ENCODE measurements at places on chromosomes 7 and 10.

DNA sequence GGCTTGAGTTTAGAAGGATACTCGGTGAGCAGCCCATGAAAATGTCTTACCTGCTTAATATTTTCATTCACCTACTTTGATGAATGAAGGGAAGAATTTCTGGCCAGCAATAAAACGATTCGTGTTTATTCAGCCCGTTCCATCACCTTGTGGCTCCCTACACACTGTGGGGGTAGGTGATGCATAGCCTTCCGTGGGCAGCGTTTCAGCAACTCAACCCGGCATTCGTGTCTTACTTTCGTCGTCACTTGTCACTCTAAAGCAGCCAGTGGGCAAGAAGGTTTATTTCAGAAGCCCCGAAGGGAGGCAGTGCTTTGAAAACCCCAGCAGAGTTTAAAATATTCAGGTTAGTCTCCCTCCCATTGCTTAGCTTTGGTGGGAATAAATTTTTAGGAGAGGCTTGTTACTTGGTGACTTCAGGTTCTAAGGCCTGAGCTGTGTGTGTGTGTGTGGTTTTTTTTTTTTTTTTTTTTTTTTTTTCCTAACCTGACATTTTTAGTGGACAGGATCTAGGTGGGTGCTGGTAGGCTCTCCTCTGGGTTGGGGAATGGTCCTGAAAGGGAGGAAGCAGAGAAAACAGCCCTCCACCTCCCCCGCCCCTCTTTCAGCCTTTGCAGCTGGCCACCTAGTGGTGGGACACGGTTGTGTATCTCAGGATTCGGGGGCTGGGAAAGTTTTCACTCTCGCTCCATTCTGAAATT lies 1.8 kb downstream of the GRK5 start:
- no peaks in the 10 kb centered on the region for H3K27me3 ChIP-seq
- H3K4me1 ChIP-seq, result peaks cover 67% of the 10 kb centered on the region
- peak overlapping the region; percentile 91 for H3K27ac ChIP-seq

- H3K27me3 ChIP-seq, result no peaks in the 10 kb centered on the region
- H3K4me1 ChIP-seq, result no peaks in the 10 kb centered on the region
- no peak for DNase-seq
- H3K27ac ChIP-seq, result no peak overlapping the region
- no peak overlapping the region for H3K4me3 ChIP-seq
Measured at GRCh38 chr10:51675088-51675487, 24.3 kb downstream of the CSTF2T start.

GRCh38 chr7:78101076-78101475 lies 302.5 kb downstream of the PHTF2 start:
- H3K27ac ChIP-seq, result no peak overlapping the region
- H3K4me3 ChIP-seq, result no peak overlapping the region
- H3K27me3 ChIP-seq, result no peaks in the 10 kb centered on the region
- no peaks in the 10 kb centered on the region for H3K36me3 ChIP-seq
- no peaks in the 10 kb centered on the region for H3K4me1 ChIP-seq
- no peak for DNase-seq

DNA sequence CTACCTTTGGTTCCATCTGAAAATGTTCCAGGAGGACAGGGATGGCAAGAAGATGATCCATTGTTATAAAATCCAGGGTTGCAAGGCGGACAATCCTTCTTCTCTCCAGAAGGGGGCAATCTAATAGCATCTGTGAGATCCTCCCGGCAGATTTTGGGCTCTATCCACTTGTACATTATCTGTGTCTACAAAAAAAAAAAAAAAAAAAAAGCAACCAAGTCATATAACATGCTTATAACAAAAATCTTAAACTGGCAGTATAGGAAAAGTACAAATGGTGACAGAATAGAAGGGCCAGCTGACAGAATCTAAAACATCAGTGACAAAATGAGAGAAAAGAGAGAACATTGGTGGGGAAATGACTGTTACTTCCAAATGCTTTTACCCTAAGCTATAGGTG lies 132.7 kb downstream of the ELAPOR2 start:
- no peaks in the 10 kb centered on the region for H3K4me1 ChIP-seq
- H3K4me3 ChIP-seq, result no peak overlapping the region
- H3K36me3 ChIP-seq, result no peaks in the 10 kb centered on the region
- peak; percentile 37 for DNase-seq
- H3K27me3 ChIP-seq, result peaks cover 4% of the 10 kb centered on the region
- no peak overlapping the region for H3K27ac ChIP-seq

GRCh38 chr10:69866246-69866687 lies 64.6 kb downstream of the COL13A1 start:
- DNase-seq, result no peak
- peaks cover 15% of the 10 kb centered on the region for H3K4me1 ChIP-seq
- H3K4me3 ChIP-seq, result no peak overlapping the region
- H3K27me3 ChIP-seq, result peaks cover 32% of the 10 kb centered on the region

DNA sequence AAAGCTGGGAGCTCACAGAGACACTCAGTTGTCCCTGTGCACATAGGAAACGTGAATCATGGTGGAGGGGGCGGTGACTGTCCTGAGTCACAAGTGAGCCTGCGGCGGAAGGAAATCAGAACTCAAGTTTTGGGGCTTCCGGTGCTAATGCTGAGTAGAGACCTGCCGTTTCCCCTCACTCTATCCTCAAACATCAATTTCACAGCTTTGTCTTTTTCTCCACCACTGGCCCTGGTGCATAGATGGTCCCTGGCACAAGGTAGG lies 21.9 kb downstream of the ADCYAP1R1 start:
- peaks cover 14% of the 10 kb centered on the region for H3K27me3 ChIP-seq
- H3K27ac ChIP-seq, result no peak overlapping the region
- H3K36me3 ChIP-seq, result no peaks in the 10 kb centered on the region
- DNase-seq, result no peak

DNA sequence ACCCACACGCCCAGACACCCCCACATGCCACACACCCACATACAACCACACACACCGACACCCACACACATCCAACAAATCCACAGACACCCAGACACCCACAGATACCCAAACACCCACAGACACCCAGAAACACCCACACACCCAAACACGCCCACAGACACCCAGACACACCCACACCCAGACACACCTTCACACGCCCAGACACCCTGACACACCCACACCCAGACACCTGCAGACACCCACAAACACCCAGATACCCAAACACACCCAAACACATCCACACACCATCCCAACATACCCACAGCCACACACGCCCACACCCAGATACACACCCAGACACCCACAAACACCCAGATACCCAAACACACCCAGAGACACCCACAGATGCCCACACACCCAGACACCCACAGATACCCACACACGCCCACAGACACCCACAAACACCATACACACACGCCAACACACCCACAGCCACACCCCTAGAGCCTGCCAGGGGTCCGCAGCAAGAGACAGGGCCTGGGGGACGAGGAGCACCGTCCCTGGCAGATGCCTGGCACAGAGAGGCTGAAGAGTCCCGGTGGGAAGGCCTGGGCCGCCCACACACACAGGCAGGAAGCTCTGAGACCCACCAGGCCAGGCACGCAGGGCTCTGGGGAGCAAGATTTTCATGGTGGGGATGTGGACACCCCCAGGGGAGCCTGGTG lies 28.5 kb downstream of the CYP2W1 start:
- no peaks in the 10 kb centered on the region for H3K27me3 ChIP-seq
- H3K4me3 ChIP-seq, result no peak overlapping the region
- peaks cover 1% of the 10 kb centered on the region for H3K36me3 ChIP-seq
- no peak overlapping the region for H3K27ac ChIP-seq
- no peak for DNase-seq
- H3K4me1 ChIP-seq, result peaks cover 6% of the 10 kb centered on the region

DNA sequence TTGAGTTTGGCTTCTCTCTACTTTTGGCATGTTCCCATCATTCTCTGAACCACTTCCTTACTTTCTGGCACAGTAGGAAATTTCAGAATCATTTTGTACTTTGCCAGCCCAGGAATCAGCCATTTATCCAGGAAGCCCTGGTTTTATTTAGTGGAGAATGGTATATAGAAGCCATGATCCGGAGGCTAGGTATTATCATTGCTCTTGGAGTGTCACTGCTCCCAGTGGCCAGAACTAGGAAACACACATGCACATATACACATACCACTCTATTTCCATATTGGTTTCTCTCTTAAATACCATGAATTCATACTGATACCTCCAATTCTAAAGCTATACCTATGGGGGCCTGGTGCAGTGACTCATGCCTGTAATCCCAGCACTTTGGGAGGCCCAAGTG lies 36.3 kb downstream of the SUFU start:
- no peaks in the 10 kb centered on the region for H3K4me1 ChIP-seq
- H3K36me3 ChIP-seq, result peaks cover 1% of the 10 kb centered on the region
- H3K4me3 ChIP-seq, result no peak overlapping the region
- no peak overlapping the region for H3K27ac ChIP-seq
- DNase-seq, result no peak

- no peaks in the 10 kb centered on the region for H3K36me3 ChIP-seq
- no peak overlapping the region for H3K27ac ChIP-seq
- no peaks in the 10 kb centered on the region for H3K4me1 ChIP-seq
- no peak for DNase-seq
- H3K27me3 ChIP-seq, result no peaks in the 10 kb centered on the region
- H3K4me3 ChIP-seq, result no peak overlapping the region
Measured at GRCh38 chr7:122831436-122831835, 54.8 kb downstream of the CADPS2 start.

DNA sequence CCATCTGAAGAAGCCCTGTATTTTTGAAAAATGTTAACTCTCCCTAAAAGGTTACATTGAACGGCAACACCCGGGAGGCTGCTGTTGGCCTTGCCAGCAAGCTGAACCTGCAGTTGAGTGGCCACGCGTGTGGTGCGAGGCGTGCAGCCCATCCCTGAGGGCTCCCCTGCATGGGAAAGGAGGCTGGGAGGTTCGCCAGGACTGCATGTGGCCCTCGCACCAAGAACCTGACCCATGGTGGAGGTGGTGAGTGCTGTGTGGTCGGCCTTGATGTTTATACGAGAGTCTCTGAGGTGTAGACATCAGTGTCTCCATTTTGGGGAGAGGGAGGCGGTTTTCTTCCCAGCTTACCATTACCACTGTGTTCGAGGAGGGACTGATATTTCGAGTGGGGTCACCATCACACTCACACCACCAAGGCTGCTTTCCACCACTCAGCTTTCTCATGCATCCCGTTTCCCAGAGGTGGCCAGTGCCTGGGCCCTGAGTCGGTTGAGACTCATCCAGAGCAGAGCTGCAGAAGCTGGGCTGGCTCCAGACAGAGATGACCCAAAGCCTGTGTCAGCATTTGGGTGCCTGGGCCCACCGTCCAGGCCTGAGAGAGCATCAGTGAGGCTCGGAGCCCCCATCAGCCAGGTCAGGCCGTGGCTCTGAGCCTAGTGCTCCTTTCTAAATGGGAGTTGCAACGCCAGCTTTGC lies 222.6 kb downstream of the EBF3 start:
- H3K36me3 ChIP-seq, result no peaks in the 10 kb centered on the region
- H3K27me3 ChIP-seq, result no peaks in the 10 kb centered on the region
- no peak overlapping the region for H3K4me3 ChIP-seq

- H3K4me1 ChIP-seq, result peaks cover 51% of the 10 kb centered on the region
- no peak for DNase-seq
- peaks cover 38% of the 10 kb centered on the region for H3K36me3 ChIP-seq
- peak overlapping the region; percentile 74 for H3K4me3 ChIP-seq
- peaks cover 20% of the 10 kb centered on the region for H3K27me3 ChIP-seq
Measured at GRCh38 chr10:45000138-45000751, 478 bp upstream of the ZNF22 start.

GRCh38 chr10:7567911-7568620 lies 98.7 kb downstream of the ITIH5 start:
- H3K36me3 ChIP-seq, result no peaks in the 10 kb centered on the region
- DNase-seq, result no peak
- H3K27ac ChIP-seq, result no peak overlapping the region
- peaks cover 6% of the 10 kb centered on the region for H3K27me3 ChIP-seq
- H3K4me1 ChIP-seq, result no peaks in the 10 kb centered on the region

DNA sequence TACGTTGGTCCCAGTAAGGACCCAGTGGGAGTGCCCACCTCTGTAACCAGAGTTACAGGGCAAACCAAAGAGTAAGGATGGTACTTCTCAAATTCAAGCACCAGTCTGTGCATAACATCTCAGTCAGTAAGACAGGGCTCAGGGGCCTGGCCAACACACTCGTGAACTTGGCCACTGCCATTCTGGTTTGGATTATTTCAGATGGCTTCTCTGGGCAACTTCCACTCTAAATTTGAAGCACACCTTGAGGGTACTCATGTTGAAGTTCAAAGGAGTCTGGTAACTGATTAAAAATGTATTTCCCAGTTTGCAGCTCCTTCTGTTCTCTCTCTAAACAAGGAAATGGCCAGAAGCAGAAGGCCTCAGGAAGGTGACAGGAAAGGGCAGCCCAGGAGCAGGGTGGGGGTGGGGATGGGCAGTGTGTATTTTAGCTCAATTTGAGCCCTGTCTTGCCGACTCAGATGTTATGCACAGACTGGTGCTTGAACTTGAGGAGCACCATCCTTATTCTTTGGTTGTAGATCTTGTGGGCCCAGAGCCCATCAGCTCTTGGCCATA lies 107.3 kb upstream of the GLI3 start:
- H3K27ac ChIP-seq, result no peak overlapping the region
- no peak for DNase-seq
- H3K36me3 ChIP-seq, result no peaks in the 10 kb centered on the region
- H3K27me3 ChIP-seq, result no peaks in the 10 kb centered on the region

DNA sequence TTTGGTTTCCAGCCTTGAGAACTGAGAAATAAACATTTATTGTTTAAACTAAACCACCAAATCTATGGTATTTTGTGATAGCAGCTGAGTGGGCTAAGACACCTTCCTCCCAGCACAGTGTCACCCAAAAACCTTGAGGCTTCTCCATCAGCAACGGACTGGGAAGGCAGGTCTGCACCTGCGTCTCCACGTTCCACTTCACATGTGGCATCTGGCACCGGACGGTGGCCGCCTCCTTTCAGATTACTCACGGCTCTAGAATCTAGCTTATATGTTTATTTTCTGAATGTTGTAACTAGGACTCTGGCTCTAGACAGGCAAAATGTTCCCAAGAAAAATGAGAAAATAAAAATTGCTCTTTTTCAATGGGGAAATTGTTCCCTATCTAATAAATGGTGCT lies 201.0 kb downstream of the ADARB2 start:
- peaks cover 3% of the 10 kb centered on the region for H3K27me3 ChIP-seq
- DNase-seq, result peak; percentile 15
- H3K36me3 ChIP-seq, result no peaks in the 10 kb centered on the region

DNA sequence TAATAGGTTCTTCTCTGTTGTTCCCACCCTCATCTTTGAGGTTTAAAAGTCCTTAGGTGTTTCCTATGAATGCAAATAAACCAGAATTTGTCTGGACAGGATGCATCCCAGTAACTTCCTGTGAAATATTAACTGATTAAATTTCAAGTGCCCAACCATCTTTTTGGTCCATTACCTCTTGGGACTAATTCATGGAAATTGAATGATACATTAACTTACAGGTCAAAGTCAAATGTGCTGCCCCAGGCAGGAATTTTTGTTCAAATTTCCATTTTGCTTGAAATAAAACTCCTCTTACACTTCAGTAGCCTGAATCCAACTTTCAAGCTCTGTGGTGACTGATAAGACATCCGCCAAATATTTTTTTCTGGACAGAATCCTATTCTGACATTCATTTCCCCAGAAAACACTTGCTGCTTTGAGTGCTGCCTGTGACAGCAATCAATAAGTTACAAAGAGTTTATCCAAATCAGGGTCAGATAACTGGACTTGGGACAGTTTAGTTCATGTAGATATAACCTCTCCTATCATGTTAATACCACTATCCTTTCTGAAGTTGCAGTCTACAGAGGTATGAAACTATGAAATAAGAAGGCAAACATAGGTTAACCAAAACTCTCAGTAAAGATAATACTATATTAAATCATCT lies 383.5 kb downstream of the POM121L12 start:
- no peak overlapping the region for H3K27ac ChIP-seq
- no peak overlapping the region for H3K4me3 ChIP-seq
- H3K27me3 ChIP-seq, result no peaks in the 10 kb centered on the region

- no peak overlapping the region for H3K27ac ChIP-seq
- H3K27me3 ChIP-seq, result peaks cover 22% of the 10 kb centered on the region
- H3K36me3 ChIP-seq, result no peaks in the 10 kb centered on the region
- no peak for DNase-seq
- H3K4me1 ChIP-seq, result no peaks in the 10 kb centered on the region
- no peak overlapping the region for H3K4me3 ChIP-seq
Measured at GRCh38 chr7:73810998-73811360, 19.8 kb upstream of the CLDN4 start.

All from activated naive CD4-positive, alpha-beta T cell treated with anti-CD3 and anti-CD28 coated beads, Interleukin-2, amount 10 ng/mL, durations not matched to agents 7 days and 5 days (primary cell).